Stimulated activated CD8-positive, alpha-beta memory T cell treated with anti-CD3 and anti-CD28 coated beads, Interleukin-4, amount 100 ng/mL, for 4 hours (primary cell): ENCODE measurements at places on chromosomes 7 and 10.

DNA sequence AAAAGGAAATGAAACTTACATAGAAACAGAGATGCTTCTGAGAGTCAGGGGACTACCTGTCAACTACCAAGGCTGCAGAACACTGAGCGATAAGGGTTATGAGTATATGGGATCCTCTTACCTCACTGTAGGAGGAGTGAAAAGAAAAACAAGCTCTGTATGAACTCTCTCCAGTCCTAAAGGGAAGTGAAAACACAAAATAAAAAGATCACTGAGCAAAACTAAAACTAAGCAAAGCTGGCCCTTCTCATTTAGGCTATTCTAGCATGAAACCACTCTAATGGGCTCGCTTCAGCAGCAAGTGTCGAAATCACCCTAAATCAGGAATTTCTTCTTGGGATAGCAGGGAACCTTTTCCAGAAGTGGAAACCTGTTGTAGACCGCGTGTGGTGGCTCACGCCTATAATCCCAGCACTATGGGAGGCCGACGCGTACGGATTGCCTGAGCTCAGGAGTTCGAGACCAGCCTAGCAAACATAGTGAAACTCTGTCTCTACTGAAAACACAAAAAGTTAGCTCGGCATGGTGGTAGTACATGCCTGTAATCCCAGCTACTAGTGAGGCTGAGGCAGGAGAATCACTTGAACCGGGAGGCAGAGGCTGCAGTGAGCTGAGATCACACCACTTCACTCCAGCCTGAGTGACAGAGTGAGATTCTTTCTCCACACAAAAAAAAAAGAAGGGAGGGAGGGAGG lies 27.0 kb downstream of the DCLRE1C start:
- DNase-seq = no peak

- DNase-seq = no peak
Measured at GRCh38 chr7:103811997-103812396, 177.5 kb downstream of the RELN start.

GRCh38 chr10:96706331-96706853 lies 13.9 kb downstream of the PIK3AP1 start:
- no peak for DNase-seq

- DNase-seq = no peak
Measured at GRCh38 chr10:27659786-27660185, 85.8 kb downstream of the MKX start.

DNA sequence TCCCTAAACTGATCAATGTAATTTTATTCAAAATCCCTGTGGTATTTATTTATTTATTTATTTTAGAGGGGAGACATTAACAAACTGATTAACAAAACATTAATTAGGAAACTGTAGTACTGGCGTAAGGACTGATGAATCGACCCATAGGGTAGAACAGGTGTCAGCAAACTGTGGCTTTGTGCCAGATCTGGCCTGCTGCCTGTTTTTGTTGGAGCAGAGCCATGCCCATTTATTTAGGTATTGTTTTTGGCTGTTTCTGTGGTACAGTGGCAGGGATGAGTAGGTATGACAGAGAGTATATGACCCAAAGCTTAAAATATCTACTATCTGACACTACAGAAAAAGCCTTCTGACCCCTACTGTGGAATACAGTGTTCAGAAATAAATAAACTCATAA lies 332.5 kb upstream of the ETV1 start:
- no peak for DNase-seq

GRCh38 chr10:9608602-9609001 lies 1409.1 kb upstream of the CELF2 start:
- DNase-seq = no peak

GRCh38 chr10:80411267-80411668 lies 2.9 kb downstream of the PRXL2A start:
- DNase-seq = no peak

DNA sequence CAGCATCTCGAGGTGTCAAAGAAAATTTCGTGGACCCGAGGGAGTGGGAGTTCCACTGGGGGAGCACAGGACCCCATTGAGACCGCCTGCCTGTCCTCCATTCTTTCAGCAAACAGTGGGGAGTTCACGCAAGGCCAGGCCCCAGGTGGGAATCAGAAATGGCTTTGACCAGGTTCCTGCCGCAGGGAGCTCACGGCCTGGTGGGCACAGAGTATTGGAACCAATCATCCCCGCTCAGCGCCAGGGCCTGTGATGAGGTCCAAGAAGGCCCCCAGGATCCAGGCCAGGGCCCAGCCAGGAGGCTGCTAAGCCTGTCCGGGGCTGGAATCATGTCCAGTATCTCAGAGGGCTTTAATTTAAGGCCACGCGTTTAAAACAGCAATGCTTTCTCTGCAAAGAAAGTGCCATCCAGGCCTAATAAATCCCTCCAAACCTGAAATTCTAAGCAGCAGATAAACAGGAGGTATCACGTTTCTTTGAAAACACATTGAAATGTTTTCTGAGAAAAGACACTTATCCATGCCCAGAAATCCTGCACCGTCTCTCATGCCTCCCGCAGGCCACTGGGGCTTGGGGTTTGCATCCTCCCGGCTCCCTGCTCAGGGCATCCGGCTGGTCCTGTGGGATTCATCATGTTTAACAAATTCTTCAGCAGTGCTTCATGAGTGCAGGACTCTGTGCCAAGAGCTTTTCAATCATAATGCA lies 125.7 kb downstream of the OAT start:
- no peak for DNase-seq

- no peak for DNase-seq
Measured at GRCh38 chr10:4174197-4174596, 389.2 kb upstream of the KLF6 start.

DNA sequence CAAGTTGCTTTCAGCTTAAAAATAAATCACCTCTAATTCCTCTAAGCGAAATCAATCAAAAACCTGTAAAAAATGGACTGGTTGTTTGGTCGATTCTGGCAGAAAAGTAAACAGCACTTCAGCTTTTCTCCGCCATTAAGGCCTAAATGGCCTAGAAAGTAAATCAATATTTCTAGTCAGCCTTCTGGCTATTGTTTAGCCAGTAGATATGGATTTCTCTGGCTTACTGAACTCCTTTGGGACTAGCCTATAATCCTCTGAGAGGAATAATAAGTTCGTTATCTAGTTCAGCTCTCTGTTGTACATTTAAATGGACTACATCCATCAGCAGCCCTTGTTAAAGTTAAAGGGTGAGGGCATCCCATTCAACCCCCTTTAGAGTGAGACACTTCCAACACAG lies 400.1 kb upstream of the ETV1 start:
- DNase-seq = no peak

GRCh38 chr10:72285972-72286521 lies 12.3 kb downstream of the DDIT4 start:
- no peak for DNase-seq

- DNase-seq = no peak
Measured at GRCh38 chr7:83796760-83797159, 147.8 kb upstream of the SEMA3E start.

DNA sequence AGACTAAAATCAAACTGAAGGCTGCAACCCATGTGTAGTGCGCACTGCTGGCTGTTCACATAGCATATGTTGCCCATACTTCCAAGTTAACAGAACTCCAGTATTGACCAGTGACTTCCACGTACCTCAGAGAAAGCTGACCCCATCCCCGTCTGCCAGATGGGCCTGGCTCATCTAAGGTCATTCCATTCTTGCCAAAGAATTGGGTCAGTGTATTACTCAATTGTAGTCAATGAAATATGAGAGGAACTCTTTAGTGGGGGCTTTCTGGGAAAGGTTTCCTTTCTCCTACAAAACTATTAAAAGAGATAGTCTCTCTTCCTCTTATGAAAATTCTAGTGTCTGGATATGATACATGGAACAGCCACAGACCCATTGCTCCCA lies 238.6 kb downstream of the COBL start:
- no peak for DNase-seq

DNA sequence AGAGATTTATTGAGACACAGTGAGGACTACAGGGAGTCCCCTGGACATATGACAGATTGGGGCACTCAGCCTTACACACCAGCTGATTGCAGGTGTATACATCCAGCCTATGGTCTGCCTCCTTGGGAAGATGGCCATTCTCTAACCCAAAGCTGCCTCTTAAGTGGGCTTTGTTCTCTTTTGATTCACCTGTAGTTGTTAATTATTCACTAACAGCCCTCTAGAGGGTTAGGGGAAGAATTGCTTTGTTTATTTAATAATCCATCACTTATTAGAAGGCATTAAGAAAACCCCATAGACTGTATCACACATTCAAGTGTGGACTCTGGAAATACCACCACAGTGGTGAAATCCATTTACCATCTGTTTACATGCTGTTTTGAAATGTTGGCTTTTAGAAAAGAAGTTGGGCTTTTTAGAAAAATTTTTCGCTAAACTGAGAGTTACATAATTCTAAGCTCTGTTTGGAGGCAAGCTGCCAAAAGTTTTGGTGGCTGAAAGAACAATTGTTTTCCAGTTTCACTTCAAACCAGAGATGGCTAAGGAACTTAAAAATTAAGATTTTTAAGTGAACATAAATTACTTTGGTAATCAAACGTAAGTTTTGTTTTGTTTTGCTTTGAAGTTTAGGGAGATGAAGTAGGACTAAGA lies 379.1 kb downstream of the ADRA2A start:
- no peak for DNase-seq

DNA sequence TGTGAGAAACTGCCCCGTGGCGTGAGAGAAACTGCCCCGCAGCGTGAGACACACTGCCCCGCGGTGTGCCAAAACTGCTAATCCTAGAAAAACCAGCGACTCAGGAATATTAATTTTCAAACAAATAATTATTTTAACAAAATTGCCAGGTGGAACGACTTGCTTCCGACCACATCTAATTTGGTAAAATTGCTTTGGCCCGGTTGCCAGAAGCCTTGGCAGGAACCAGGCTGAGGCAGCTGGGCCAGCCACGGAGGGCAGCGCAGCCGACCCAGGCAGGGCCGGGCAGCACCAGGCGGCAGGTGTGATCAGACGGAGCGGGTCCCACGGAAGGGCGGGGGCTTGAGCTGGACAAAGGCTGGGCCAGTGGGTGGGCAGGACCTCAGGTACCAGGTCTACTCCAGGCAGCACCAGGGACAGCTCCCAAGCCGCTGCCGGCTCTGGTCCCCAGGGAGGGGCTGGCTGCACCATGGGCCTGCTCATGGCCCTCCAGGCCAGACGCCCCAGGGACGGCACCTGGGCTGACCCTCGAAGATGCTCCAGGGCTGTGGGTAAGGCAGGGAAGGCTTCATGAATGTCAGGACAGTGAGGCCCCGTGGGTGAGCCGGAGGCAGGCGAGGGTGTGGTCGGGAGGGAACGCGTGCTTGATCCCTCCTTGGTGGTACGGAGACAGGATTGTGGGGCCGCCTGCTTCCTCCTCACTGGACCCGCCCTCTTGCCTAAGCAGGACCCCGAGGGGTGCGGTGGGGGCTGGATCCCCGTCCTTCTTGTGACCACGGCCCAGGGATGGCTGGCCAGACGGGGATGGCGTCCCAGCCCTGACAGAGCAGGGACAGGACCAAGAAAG lies 7.7 kb upstream of the ADGRA1 start:
- DNase-seq = no peak

DNA sequence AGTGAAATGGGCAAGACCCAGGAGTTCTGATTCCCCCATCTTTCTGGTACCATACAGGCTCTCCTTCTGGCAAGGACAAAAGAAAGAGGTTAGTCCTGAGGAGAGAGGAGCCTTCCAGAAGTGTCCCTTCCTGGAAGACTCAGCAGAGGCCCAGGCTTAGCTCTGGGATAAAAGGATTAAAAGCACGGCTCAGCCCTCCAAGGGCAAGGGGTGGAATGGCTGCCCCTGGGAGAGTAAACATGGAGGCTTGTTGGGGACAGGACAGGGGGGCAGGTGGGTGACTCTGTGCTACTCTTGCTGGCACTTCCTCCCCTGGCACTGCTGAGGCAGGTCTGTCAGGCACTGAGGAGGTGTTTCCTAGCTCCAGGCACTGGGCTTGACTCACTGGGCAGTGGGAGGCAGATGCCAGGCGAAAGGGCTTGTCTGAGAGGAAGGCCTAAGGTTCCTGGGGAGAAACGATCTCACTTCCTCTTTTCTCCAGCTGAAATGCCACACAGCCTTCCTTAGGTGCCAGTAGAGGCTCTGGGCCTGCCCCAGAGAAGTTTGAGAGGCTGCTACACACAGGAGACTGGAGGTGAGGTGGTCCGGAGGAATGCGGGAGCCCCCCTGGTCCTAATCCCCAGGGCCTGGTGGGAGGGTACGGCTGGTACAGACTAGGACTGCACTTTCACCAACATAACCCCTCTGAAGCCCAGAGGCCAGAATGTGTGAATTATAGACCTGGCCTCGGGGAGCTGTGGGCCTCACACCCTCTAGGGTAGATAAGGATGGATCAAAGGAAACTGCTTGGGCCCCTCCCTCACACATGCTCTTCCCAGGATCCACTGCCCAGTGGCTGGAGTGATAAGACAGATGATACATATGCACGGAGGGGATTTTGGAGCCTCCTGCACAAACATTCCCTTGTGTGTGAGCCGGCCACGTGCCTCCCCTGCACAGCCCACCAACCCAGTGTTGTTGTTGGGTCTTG lies 63.2 kb upstream of the PODXL start:
- DNase-seq = no peak

GRCh38 chr7:124700655-124701054 lies 64.9 kb downstream of the GPR37 start:
- DNase-seq = no peak

DNA sequence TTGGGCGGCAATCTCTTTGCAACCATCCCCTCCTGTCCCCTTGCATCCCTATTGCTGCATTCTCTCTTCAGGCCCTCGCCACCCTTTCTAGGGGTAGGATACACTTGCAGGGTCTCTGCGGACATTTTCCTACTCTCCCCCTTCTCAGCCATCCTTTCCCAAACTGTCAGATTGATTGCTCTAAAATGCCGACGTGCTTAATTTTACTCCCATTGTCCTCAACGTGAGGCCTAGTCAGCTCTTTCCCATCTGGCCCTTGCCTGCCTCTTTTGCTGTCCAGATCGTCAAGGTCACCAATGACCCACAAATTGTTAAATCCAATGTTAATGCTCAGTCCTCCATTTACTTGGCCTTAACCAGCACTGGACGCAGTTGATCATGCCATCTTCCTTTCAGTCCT lies 12.7 kb upstream of the LRMDA start:
- DNase-seq = no peak

- no peak for DNase-seq
Measured at GRCh38 chr10:132326925-132327324, 5.1 kb upstream of the LRRC27 start.

DNA sequence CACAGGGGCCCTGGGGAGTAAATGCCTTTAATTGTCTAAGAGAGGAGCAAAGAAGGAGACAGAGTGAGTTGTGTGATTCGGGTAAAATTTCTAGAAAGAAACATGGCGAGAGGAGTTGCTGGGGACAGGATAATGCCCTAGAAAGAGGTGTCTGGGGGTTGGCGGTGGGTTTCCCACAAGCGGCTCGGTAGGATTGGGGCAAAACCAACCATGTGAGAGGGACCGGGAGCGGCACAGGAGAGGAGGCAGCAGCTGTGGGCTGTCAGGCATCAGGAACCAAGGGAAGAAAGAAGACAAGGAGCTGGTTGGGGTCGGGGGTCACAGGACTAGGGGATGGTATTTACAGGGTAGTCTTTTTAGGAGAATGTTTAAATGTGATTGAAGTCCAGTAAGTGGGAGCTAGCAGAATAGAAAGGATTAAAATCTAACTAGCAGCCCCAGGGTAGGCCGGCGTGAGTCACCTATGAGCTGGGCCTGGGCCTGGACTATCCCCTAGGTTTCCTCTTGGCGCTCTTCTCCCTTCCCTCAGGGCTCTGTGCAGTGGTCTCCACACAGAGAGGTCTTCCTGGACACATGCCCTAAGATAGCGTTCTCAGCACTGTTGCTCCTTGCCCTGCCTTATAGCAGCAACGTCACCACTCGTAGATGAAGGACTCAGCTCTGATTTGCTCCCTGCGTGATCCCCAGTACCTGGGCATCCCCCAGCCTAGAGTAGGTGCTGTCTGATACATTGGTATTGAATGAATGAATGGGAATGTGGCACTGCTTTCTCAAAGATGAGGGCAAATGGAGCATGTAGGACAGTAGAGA lies 32.6 kb downstream of the IKZF1 start:
- no peak for DNase-seq

- no peak for DNase-seq
Measured at GRCh38 chr10:23202779-23203178, 10.7 kb downstream of the PTF1A start.
